ENCODE measurements at places on chromosomes 12 and 14.

- DNase-seq: no peak
These were observed 58.9 kb downstream of the DDX51 start for GRCh38 chr12:132085291-132085635.

- no peak for DNase-seq
These were observed 14.2 kb upstream of the STYK1 start for GRCh38 chr12:10688042-10688441.

DNA sequence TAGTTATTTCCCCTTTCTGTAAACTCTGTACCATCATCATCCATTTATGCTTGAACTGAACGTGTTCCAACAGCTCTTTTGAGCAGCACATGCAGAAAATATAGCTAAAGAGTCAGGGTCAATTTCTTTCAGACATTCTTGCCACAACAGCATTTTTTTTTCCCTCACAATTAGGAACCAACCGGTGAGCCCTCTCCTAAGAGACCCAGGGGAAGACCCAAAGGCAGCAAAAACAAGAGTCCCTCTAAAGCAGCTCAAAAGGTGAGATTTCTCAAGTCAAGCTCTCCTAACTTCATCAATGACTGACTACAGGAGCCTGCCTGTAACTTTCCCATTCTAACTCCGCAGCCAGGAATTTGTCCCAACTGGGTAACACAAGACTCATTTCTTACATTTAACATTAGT is 3.5 kb downstream of the HMGA2 start:
- DNase-seq: no peak

GRCh38 chr12:38151991-38152700 is 164.4 kb upstream of the ALG10B start:
- DNase-seq: no peak

- no peak for DNase-seq
These were observed 6.9 kb downstream of the RILPL1 start for GRCh38 chr12:123526542-123527080.

DNA sequence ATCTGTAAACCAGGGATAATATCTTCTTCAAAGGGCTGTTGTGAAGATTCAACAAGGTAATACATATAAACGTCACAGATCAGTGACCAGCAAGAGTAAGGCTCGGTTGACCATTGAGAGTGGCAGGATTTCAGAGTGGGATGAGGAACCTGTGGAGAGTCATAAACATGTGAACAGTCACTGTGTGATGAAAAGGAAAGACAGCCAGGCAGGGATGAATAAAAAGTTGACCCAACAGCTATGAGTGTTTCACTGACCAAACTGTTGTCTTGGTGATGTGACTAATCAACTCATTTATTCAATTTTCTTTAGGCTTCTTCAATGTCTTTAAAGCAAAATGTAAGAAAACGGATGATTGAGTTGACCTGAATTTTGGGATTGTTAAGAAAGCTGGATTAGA is 8.6 kb upstream of the FRMD6 start:
- DNase-seq: no peak
